Activated CD4-positive, alpha-beta T cell treated with anti-CD3 and anti-CD28 coated beads, Interleukin-2, amount 50 U/mL, for 24 hours (primary cell): ENCODE measurements at places on chromosomes 11 and 22.

DNA sequence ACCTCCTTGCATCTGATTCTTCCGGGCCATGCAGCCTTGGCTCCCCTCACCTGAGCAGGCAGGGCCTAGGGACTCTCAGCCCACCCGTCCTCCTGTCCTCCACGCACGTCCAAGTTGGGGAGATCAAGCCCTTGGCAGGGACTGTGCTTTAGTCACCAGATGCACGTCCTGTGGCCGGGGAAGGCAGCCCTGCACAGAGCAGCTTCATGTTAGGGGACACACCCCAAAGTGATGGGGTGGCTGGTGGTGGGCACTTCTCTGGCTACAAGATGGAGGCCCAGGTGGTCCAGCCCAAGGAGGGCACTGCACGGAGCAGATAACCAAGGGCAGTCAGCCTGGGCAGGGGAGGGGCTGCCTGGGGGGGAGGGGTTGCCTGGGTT is 1.2 kb downstream of the MUC5B start:
- DNase-seq: no peak

DNA sequence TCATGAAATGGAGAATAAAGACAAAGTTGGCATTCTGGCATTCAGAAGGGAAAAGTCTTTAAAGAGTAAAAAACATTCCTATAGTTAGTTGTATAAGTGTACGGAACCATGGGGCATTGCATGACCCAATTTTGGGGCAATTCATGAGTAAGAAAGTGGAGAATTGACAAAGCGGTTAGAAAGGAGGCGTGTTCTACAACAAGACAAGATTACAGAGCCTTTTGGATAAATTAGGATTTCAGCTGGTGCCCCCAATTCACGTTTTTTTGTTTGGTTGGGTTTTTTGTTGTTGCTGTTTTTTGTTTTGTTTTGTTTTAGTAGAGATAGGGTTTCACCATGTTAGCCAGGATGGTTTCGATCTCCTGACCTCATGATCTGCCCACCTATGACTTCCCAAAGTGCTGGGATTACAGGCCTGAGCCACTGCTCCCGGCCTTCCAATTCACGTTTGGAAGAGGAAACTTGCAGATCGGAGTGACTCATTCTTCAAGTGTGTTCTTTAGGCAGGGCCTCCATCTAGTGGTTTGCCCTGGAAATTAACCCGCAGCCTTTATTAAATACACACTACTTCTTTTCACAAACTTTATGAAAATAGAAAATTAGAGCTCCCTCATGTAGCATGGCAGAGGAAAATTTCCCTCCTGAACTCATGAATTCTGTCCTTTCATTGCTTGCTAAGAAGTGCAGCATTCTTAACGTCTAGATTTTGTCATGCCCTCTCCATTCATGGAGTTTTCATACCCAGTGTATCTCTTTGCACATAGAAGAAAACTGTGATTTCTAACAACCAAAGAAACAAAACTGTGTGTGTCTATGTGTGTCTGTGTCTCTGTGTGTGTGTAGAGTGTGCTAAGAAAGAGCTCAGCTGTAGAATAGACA is 118.1 kb downstream of the BBOX1 start:
- DNase-seq: no peak

- no peak for DNase-seq
Observed at GRCh38 chr11:124481365-124482323, 36.1 kb upstream of the OR8B8 start.

DNA sequence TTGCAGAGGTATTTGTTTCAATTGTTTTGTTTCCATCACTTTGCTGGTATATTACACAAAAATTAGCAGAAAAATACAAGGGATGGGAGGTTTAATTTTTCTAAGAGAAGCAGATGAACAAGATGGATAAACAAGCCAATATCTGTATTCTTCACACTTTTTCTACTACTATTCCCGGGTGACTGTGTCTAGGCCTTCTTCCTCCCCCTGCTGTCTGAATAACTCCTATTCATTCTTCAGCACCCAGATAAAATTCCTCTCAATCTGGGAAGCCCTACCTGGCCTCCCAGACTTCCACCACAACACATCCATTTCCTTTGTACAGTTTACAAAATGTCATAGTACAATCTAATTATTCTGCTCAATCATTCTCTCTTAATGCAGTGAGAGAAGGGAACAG is 666.6 kb upstream of the TENM4 start:
- DNase-seq: no peak

DNA sequence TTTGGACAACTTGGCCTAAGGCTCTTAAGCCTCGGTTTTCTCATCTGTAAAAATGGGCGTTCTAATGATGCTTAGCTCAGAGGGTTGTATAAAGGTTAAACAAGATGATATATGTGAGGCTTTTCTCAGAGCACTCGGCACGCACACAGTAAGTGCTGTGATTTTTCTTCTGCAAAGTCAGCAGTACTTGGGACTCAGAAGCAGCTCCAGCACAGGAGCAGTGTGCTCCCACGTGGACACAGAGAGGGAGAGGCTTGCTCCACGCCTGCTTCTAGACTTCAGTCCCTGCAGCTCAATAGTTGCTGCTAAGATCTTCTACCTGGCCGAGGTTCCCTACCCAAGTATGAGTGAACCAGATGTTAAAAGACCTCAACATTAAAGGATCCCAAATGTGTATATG is 39.9 kb upstream of the PHF21A start:
- DNase-seq: no peak

DNA sequence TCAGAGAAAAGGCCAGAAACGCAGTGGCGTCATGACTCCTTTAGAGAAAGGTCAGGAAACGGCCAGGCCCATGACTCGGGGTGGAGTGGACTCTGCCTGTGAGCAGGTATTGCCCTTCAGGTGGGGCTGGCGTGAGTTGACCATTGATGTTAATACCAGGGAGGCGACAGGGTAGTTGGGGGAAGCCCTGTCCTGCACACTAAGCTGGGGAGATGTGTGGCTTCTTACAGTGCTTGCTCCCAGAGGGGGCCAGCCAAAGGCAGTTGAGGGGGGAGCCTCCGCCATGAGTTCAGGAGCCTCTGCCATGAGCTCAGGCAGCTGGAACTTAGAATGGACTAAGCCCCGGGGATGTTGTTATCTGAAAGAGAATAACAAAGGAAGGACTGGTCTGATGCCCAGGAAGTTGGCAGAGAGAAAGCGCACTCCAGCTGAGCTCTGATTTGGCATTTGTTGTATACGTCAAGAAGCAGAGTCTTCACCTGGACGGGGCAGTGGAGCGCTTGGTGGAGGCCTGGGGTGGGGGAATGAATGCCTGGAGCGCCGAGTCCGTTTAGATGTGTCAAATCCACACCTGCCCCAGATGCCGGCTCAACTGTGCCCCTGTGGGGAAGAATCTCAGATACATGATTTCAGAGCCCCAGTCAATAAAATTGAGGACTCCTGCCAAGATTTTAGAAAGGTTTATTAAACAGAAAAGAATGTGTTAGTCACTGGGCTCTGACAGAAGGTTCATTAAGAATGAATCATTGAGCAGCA is 222.5 kb downstream of the TBC1D22A start:
- no peak for DNase-seq

- DNase-seq: no peak
Observed at GRCh38 chr11:88250566-88251242, 75.5 kb upstream of the RAB38 start.

DNA sequence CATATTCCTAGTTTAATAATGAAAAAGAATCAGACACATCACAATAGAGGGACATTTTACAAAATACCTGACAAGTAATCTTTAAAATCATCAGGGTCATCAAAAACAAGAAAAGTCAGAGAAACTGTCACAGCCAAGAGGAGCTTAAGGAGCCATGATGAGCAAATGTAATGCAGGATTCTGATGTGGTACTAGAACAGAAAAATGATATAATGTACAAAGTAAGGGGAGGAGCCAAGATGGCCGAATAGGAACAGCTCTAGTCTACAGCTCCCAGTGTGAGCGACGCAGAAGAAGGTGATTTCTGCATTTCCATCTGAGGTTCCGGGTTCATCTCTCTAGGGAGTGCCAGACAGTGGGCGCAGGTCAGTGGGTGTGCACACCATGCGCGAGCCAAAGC is 198.0 kb upstream of the FAT3 start:
- DNase-seq: no peak

- no peak for DNase-seq
Observed at GRCh38 chr22:44667276-44667675, 34.7 kb upstream of the PRR5 start.

GRCh38 chr22:50008151-50009040 is 4.2 kb downstream of the IL17REL start:
- DNase-seq: no peak
